Right lung (tissue), 10 donors: ENCODE measurements at places on chromosomes 16 and 17.

DNA sequence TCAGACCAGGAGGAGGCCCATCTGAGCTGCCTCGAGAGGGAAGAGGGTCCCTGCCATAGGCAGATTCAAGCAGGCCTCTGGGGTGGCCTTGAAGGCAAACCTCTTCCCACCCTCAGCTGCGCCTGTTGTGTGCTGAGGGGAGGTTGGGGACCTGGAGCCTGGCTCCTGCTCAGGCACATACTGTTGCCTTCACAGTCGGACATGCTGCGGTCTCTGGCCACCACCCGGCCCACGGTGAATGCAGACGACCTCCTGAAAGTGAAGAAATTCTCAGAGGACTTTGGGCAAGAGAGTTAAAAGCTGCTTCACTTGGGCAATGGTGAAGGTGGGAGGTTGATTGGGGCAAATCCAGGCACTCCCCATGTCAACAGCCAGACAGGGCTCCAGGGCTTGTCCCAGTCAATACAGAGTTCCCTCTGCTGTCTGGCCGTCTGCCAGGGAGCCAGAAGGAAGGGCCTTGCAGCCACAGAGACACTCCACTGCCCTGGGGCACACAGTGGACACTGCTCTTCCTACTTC lies 6.3 kb downstream of the PDF start:
- no peak for DNase-seq

DNA sequence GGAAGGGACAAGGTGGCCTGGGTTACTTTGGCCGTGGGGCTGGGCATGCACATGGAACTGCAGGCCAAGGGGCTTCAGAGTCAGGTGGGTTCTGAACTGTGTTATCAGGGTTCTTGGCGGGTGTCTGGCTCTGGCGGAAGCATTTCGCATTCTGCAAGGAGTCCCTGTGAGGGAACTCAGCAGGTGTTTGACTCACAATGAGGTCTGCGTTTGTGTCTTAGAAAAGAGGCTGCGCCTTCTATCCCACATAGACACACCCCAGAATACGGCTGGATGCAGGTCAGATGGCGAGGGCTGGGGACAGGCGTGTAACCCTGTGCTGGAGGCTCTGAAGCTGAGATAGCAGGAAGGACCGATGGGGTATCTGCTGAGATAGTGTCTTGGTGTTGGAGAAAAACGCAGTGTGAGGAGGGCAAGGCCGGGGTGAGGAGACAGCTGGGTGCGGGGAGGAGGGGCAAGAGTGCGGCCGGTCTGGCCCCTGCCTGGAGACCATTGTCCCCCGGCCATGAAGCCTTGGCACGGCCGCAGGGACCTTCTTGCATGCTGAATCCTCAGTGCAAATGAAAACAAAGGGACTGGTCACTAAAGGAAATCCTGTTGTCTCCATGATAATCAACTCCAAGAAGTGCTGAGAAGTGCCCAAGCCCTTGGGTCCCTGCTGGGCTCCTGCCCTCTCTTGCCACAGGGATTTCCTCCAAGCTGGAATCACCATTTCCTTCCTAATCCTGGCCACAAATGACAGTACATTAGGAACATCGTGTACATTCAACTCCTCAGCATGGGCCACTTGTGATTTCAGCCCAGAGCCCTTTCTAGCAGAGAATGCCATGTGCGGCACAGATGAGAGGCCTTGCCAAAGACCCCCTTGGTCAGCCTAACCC lies 22.8 kb upstream of the MTSS2 start:
- no peak for DNase-seq

GRCh38 chr16:1338119-1338730 lies 4.8 kb downstream of the BAIAP3 start:
- DNase-seq, result no peak

DNA sequence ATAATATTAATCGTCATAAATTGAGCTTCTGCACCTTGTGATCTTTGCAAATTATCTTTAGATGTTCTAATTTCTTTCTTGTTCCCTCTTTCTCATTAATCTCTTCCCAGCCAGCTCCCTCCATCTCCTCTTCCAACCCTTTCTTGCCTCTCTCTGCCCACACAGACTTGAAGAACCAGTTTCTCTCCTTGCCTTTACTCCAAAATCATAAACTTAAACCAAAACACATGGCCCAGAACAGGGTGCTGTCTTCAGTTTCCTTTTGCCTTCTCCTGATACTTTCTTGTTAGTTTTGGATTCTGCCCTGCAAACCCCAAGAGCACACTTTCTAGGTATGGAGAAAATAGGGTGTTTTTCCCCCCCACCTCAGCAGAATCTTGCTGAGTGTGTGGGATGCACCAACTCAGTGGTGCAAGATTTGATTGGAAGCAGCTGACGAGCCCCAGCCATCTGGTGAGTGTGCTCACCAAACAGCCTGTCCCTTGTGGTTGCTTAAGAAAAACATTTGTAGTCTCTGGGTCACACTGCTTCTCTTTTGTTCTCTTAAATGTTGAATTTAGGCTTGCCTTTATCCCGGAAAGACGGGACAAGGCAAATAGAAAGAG lies 175.8 kb upstream of the MAF start:
- no peak for DNase-seq

DNA sequence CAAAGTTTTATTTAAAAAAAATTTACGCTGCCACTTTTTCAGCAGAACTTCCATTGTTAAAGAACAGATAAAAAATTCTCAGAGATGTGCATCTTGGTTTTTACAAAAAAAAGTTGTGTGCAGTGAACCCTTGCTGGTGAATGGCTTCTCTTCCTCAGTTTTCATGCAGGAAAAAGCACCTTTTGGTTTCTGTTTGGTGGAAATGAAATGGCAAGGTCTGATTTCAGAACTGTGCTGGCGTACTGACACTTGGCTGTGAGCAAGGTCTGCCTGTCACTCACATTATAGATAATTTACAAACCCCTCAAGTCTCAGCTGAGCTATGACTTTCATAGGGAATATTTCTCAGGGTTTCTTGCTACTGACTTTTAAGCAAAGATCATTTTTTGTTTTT lies 5.7 kb upstream of the SALL1 start:
- DNase-seq, result no peak
